ENCODE measurements at places on chromosomes 2 and 18. TPM values are rescaled to one million over a fixed set of nuclear protein-coding genes. Genes with fewer than 3 reads are reported as not detected.

The ABHD3 gene
- total RNA-seq = 33.1 TPM

The ACVR1C gene
- 5.7 TPM for total RNA-seq

The TUBA3E gene
- not detected for total RNA-seq

The CLEC4F gene
- not detected for total RNA-seq

The TMEM182 gene
- total RNA-seq = 3.7 TPM

The TUBA4A gene
- total RNA-seq = 121 TPM

The NCKAP1 gene
- 3.9 TPM for total RNA-seq

GRCh38 chr2:31140151-31140550, 1.9 kb upstream of the GALNT14 start:
- DNase-seq = no peak

GRCh38 chr18:11279461-11279860, 130.1 kb upstream of the PIEZO2 start:
- DNase-seq = no peak

DNA sequence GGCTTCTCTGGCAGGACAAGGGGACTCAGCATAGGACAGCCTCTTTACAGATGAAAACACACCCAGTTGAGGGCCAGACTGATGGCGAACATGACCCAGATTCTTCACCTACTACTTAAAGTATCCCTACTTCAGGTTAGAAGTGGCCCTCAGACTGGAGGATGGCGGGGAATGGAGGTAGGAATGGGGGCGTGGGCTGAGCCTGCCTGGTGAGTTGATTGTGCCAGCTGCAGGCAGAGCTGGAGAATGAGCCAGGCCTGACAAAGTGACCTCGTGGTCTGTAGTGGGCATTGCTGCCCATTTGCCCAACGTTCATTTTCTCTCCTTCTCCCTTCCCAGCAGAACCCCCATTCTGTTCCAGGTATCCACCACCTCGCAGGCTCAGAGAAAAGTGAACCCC, 186.1 kb downstream of the KLHL29 start:
- DNase-seq = no peak

DNA sequence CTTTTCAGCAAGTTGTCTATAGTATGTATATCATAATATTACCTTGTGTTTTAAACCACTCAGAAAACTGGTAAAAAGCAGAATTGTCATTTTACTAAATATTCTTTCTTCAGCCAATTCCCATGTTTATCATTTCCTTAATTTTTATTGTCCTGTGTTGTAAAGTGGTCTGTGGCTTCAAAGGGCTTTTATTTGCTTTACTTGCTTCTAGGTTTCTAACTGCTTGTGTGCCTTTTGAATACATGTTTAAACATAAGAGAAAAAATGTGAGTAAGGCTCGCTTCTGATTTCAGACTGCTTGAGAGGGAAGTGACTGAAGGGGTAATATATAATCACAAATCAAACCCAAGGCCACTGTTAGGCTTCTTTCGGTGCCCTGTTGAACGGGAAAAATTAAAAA, 407.5 kb upstream of the NRP2 start:
- no peak for DNase-seq

- DNase-seq = no peak
These were observed 47.7 kb downstream of the DNMT3A start for GRCh38 chr2:25293958-25294562.

GRCh38 chr2:239260546-239261327, 140.1 kb downstream of the HDAC4 start:
- DNase-seq = no peak

DNA sequence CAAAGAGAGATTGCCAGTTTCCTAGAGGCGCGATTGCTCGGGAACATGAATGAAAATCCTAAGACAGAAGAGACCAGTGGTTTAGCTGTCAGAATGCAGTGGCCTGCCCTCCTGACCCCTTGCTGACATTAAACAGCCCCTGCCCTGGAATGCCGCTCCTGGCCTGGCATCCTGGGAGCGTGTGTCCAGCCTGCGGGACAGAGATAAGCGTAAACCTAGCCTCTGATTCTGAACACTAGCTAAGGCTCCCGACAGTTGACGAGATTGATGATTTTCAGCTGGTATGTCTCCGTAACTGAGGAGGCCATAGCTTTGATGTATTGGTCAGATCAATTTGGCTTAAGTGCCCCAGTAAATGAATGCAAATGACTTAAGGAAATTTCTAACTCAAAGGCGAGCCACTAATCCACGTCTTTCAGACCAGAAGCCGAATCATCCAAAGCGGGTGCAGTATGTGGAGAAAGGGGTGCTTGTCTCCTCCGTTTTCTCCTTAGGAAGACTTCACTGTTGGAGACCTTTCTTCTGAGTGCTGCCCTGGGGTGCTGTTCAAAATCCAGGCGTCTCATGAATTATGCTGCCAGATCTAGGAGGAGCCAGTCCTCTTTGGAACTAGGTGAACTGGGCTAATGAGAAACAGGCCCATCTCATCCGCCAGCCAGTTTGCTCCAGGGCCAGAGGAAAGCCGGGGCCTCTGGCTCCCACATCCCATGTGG, 142.5 kb upstream of the L3MBTL4 start:
- no peak for DNase-seq

- DNase-seq = no peak
These were observed 57.1 kb downstream of the FBLN7 start for GRCh38 chr2:112195167-112195766.

DNA sequence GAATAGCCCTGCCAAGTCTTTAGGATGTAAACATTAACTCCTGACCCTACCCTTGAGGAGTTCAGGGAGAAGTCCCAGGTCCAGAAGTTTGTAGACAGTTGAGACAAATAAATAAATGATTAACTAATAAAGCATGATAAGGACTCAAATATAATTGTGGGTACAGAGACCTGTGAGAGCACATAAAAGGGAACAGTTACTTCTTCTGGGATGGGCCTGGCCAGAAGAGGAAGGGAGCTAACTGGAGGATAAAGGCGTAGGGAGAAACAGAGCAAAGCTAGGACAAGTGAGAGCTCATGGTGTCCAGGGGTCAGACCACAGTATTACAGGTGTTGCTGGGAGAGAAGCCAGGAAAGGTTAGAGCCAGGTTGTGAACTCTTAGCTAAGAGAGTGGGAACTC, 3.0 kb downstream of the LCLAT1 start:
- DNase-seq = no peak

DNA sequence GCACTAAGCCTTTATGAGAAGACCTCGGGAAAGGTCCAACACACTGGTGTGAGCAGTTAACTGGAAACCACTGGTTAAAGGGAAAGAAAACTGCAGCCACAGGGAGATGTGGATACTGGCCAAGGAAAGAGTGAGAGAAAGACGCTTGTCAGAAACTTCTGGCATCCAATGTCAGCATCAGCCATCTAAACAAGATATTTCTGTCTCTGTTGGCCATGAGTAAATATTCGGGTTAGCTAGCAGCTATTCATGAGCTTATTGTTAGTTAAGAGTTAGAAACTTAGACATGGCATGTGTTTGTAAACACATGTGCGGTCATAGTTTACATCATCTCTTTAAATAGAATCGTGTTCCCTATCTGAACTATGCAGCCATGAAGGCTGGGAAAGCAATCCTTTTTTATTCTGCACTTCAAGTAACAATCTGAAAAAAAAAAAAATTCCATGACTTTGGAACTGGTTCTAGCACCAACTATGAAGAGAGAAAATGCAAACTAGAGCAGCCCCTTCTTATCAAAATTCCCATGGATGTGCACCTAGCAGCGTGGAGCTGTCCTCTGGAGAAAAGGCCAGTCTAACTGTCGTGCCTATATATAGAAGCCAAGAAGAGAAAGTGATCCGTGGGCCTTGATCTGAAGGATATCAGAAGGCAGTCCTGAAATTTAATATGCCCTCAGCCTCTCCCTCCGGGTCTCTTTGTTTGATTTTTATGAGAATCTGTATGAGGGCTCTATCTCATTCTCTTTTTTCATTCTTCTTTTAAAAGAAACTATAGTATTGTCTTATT, 84.0 kb upstream of the RFX8 start:
- DNase-seq = no peak

DNA sequence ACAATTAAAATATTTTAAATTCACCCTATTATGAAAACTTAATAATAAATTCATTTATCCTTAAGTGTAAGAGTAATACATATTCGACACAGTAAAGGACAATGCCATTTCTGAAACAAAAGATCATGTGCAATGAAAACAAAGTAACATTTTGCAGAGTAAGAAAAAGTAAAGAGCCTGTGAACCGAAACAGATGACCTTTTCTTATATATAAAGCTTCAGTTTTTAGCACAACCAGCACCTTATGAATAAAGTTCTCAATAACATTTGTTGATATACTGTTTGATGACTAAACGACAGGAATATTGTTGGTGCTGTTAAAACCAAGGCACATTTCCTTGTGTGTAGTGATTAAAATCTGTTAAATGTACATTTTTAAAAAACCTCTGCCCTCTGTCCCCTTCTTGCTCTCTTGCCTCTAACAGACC, 1.5 kb downstream of the PELI1 start:
- no peak for DNase-seq

GRCh38 chr2:12797815-12798214, 81.1 kb downstream of the TRIB2 start:
- no peak for DNase-seq

- no peak for DNase-seq
These were observed 30.1 kb downstream of the NCK2 start for GRCh38 chr2:105774781-105775337.

GRCh38 chr2:143121079-143121478, 8.1 kb upstream of the ARHGAP15 start:
- no peak for DNase-seq

- no peak for DNase-seq
These were observed 321.8 kb upstream of the SPRED2 start for GRCh38 chr2:65754219-65754618.
